ENCODE measurements at places on chromosomes 2 and 18.

DNA sequence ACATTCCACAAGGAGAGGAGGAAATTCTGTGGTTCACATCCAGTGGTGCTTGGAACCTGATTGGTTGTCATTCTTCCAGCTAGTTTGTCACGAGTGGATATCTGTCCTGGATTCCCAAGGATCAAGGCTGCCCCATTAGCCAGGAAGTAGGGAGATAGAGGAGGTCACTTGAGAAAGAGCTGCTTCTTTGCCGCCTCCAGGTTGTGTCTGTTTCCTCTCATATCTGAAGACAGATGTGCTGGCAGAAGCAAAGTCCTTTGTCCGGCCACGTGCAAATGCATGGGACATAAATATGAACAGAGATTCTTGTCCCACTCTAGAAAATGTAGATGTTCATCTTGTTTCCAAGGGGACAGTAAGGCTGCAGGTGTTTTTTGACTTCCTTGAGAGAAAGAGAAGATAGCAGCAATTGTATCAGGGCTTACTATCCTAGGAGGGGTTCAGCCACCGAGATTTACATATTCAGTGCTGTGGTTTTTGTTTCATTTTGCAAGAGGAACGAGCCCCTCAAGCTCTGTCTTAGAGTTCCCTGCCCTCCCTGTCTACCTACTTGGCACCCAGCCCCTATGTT, 174.4 kb downstream of the RPIA start:
- peak; percentile 94 for ATAC-seq

DNA sequence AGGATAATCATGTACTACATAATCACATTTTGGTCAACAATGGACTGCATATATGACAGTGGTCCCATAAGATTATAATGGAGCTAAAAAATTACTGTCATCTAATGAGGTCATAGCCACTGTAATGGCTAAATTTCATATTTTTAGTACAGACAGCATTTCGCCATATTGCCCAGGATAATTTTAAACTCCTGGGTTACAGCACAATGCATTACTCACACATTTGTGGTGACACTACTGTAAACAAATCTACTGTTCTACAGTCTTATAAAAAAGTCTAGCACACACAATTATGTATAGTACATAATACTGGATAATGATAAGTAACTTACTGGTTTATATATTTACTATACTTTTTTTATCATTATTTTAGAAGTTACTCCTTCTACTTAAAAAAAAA, 12.8 kb downstream of the EIF2AK2 start:
- ATAC-seq = no peak

DNA sequence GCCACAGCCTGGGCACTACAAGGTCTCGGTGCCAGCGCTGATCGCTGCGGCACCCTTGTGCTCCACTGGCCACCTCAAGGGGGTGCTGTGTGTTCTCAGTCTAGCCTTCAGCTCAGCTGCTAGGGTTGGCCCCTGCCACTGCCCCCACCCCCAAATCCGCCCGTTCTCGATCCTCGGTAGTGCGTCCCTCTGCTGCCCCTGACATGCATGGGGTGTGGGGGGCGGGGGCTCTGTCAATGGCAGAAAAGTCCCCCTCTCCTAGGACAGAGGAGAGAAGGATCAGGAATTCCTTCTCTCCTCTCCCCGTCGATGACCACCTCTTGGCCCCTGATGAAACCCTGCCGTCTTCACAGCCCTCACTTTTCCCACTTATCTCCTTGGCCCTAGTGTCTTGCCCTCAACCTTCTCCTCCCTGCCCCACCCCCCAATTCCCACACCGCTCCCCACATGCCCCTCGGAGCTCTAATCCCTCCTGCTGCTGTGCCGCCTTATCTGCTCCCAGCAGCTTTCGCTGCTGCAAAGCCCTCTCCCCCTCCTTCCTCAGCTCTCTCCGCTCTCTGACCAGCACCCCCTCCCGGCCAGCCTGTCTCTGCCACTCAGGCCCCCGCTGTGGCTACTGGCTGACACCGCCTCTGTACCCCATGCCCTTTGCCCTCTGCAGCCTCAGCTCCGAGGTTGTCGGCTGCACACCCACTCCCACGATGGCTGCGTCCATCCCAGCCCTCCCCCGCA, 4.3 kb upstream of the ASIC4 start:
- ATAC-seq = peak; percentile 65

- ATAC-seq = peak; percentile 53
These were observed 123.5 kb upstream of the BOD1L2 start for GRCh38 chr18:57023275-57023882.

GRCh38 chr2:239910851-239911640, 114.1 kb downstream of the NDUFA10 start:
- peak; percentile 96 for ATAC-seq

GRCh38 chr2:239716536-239717318, 308.4 kb downstream of the NDUFA10 start:
- ATAC-seq = no peak

DNA sequence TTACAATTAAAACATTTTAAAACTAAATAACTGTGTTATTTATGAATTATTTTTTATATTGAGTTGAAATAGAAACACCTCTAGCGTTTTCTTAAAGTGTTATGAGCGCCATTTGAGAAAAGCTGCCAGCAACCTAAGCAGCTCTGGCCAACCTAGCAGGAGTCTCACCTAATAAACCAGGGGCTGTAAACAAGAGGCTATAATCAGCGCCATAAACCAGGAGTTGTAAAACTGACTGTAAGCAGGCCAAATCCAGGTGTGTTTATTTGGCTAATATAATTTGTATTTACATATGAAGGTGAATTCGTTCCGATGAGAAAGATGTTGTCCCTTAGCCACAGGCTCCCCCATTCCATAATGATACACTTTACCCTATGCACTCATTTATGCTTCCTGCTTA, 34.7 kb downstream of the LRRTM1 start:
- ATAC-seq = no peak

DNA sequence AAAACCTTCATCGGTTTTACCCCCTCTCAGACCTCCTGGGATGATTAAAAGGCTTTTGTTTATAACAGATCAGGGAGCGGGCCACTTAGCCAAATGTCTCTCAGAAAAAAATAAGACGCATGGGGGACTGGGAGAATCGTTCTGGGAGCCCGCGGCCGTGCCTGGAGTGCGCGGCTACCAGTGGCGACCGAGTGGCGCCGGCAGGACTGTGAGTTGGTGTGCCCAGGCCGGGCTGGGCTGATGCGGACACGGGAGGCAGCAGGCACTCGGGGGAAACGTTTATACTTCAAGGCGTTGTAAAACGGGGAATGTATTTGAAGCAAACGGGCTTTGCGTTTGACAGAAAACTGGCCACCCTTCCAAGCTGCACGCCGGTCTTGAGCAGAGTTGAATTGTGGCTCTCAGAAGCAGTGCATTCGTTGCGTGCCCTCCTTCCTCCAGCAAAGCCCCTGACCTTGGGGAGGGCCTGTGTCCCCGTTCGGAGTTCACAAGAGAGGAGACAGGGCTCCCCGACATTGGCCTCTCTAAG, 4.7 kb upstream of the HOXD10 start:
- no peak for ATAC-seq

DNA sequence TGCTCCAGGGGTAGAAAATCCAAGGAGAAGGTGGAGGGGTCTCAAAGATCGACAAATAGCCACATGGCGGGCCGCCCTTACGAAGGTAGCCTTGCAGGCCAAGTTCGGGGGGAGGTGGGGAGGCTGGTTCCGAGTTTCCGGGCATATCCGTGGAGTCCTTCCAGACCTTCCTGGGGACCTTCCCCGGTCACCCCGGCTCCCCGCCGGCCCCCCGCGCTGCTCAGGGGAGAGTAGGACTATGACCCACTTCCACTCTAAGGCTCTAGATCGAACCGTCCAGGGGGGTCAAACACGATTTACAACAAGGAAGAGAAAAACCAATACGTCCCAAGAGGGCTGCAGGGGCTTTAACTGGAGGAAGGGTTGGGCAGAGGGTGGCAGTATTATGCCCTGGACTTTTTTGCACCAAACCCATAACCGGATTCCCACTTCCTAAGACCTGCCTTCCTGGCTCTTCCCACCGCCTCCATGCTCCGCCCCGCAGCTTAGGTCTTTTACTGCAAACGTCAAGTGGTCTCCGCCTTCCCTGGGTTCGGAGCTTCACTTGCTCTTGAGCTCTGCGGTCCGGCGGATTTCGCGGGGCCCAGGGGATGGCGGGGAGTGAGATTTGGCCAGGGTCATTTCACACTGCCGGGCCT, 779 bp upstream of the LYPD6 start:
- ATAC-seq = no peak

DNA sequence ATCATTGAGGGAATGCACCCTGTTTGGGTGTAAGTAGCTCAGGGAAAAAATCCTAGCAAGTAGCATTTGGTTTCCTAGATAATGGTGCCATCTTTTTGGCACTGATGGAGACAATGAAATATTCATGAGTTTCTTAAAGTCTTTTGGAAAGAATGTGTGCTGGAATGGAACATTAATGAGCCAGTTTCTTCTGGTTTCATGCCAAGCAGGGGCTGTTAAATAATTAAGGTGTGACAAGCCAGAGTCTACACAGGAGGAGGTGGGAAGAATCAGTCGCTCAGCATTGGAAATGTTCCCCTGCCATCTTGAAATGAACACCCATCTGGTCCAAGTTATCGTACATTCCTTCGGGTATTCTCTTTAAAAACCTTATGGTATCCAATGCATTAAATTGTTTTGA, 457.3 kb downstream of the RIT2 start:
- no peak for ATAC-seq

DNA sequence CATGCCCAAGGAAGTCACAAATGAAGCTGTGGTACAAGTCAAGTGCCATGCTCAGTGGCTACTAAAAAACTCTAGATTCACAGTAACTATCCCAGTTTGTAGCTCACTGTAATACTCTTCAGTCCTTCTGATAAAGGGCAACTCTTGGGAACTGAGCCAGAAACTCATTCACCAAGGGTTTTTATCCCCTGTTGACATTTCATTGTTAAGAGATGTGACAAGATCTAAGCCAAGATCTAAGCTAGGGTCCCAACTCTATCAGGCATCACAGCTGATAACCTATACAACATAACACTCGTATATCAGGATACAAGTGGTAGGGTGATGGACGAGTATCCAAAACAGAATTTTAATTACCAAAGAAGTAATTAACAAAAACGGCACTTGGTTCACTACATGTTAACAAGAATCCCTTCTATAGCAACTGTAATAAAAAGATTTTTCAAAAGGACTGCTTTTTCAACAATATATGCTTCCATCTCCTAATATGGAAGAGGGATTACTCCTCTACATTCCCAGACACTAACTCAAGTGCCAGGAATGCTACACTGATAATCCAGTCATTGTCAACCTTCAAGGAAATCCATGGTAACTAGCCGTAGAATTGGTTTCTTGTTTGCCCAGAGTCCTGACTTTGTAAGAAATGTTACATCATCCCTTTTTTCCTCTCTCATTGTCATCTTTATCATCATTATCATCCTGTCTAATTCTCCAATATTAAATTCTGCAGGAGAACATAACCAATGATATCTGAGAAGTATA, 111.7 kb downstream of the CDH2 start:
- no peak for ATAC-seq

DNA sequence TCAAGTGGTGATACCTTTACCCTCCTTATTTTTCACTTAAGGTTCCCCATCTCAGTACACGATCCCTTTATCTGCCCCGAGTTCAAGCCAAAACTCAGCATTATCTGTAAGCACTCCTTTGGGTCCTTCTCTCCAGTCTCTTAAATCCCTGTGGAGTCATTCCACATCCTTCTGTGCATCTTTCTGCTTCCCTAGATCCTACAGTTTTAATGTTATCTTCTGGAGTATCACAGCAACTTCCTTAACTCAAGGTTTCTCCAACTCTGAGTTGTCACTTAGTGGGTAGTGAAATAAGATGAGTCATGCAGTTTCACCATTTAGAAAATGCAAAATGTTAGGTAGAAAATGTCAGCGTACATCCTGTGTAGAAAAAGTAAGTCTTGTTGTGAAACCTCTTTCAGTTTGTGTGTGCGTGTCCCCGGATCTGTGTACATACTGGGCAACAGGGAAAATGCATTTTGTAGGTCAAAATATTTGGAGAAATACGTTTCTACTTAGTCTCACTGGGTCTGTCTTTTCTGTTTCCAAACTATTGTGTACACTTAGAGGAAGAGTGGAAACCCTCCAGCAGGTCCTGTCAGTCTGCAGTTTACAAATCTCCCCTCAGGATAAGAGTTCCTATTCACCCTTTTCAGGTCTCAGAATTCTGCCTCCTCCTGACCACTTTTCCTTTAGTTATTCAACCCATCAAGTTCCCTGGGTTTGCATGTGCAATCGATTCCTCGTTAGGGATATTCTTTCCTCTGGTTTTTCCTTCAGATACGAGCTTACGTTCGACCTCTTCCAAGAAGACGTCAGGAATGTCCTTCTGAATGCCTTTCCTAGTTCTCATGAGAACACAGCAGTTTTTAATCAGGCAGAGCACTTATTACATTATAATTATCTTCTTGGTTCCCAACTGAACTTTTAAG, 154.8 kb downstream of the TGIF1 start:
- peak; percentile 87 for ATAC-seq

GRCh38 chr2:127618551-127619202, 27.3 kb upstream of the GPR17 start:
- ATAC-seq = no peak

DNA sequence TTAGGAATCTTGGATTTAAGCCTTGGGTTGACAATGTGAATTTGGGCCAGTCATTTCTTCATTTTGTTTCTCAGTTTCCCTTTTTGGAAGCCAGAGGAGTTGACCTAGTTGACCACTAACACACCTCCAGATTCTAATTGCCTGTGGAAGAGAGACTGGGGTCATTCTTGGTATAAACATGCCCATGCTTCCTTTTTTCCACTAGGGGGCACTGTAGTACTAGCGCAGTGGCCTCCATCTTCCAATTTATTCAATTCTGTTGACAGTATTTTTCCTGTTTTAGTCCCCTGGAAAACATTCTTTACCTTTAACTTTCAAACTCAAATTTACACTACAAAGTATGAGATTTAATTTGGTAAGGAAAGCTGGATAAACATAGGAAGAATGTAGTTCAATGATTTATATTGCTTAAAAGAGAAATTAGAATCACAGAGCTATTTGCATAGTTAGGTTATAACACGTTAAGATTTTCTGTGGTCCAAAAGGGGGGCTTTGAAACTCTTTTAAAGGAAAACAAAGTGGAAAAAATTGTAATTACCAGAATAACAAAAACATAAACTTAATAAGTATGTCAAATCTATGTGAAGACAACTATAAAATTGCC, 57.5 kb upstream of the AGPS start:
- no peak for ATAC-seq

GRCh38 chr2:233051241-233052149, 8.6 kb upstream of the INPP5D start:
- no peak for ATAC-seq

GRCh38 chr2:231425811-231426703, 30.5 kb downstream of the B3GNT7 start:
- ATAC-seq = no peak

GRCh38 chr2:65511306-65511705, 78.9 kb upstream of the SPRED2 start:
- no peak for ATAC-seq

DNA sequence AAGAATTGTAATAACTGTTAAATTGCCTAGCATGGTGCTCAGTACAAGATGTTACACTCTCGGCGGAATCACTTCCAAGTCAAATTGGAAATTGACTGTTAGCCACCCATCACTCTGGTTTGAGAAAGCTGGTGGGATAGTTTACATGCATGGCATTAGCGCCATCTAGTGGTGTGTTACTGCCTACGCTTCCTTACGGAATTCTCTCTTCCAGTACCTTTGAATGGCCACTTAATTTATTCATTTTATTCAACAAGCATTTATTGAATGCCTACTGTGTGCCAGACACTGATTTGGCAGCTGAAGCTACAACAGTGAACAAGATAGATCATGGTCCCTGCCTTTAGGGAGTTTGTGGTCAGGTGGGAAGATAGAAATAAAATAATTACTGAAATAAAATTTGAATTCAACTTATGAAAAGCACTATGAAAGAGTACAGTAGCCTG, 171.2 kb downstream of the TMEM247 start:
- ATAC-seq = peak; percentile 64

- ATAC-seq = no peak
These were observed 165.2 kb upstream of the BCL2L11 start for GRCh38 chr2:110955556-110955955.
